GM20000 (cell line): ENCODE measurements at places on chromosomes 11 and 22.
A peak's percentile ranks its signal among the peaks of the same experiment; 100 is the strongest.

DNA sequence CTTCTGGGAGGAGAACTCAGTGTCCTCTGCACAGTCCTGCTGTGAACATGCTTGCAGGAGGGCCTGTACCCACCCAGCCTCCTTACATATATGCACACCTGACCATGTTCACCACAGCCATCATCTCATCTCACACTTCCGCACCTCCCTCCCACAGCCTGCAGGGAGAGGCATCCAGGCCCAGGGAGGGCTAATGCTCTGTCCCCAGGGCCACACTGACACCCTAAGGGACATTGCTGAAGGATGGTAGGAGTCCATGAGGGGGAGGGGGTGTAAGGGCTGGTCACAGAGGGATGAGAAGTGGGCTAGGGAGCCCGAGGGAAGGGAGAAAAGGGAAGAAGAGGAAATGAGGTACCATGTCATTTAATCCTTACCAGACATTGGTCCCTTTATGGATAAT is 4.4 kb upstream of the KCNC1 start:
- DNase-seq = no peak

DNA sequence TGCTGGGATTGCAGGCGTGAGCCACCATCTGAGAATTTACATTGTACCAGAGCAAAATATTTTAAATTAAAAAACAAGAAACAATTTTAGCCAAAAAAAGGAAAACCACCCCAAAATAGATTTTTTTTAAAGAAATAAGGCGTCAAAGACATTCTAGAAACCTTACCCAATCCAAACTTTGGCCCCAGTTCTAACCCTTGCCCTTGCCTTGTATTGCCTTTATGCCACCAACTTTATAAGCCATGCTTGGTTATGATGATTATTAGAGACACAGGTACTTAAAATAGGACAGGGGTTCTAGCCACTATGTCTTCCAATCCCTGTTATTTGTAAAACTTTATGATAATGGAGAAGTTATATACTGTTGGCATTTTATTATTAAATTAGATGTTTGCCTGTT is 11.8 kb downstream of the C11orf54 start:
- DNase-seq = no peak

DNA sequence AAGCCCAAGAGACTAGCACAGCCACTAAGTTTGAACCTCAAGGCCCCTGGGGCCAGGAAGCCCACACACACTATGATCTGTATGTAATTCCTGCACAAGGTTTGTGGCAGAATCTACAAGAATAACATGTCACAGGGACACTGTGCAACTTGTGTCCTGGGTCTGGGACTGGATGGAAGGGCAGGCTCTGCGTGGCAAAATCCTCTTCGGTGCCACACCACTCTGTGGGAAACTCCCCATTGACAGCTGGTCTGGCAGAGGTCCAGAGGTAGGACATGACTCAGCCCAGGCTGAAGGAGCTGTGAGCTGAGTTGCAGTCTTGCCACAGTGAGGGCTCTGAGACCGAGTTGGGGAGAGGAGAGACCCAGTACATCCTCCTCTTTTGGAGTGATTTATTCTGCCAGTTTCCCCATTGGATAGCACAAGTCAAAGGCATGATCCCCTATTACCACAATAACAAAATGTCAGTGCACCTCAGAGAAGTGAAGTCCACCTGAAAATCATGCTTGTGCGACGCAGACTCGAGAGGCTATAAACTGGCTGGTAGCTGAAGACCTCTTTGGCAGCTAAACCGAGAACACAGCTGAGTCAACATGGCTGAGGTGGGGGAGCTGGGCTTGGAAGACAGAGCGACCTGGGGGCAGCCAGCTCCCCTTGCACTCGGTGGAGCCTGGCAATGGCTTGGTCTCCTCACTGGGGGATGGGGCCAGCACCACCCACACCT is 23.3 kb upstream of the SERPIND1 start:
- peak; percentile 62 for DNase-seq

DNA sequence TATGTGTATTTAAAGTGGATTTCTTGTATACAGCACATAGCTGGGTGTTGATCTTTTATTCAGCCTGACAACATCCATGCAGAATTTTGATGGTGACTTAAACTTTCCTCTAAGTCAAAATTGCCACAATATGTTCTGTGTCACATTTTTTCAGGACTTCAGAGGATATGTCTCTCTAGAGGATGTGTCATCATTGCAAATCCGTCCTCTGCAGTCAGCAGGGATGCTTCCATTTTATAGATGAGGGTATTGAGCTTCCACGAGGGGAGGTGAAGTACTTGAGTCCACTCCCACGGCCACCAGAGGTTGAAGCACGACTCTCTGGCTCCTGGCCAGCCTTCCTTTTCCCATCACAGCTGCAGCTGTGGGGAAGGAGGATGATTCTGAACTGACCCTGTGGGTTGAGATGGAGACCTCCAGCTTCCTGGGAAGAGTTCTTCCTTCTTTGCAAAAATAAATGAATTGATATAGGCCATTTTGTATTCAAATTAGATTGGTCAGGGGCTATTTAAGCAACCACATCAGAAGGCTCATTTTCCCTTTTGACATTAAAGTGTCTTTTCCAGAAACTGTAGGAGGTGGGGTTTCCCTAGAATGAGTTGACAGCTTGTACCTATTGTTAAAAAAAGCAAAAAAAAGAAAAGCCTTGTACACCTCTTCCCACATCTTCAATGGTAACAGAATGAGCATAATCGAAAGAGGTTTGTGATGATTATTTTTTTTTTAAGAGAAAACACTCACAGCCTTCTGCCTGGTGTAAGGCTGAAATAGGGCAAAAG is 55.2 kb upstream of the MYEOV start:
- DNase-seq = peak; percentile 47

GRCh38 chr11:96388891-96389719 is 607 bp downstream of the CCDC82 start:
- no peak for DNase-seq

GRCh38 chr11:126901783-126902182 is 98.8 kb downstream of the KIRREL3 start:
- no peak for DNase-seq

GRCh38 chr11:126511475-126512115 is 156.1 kb downstream of the ST3GAL4 start:
- DNase-seq = no peak

DNA sequence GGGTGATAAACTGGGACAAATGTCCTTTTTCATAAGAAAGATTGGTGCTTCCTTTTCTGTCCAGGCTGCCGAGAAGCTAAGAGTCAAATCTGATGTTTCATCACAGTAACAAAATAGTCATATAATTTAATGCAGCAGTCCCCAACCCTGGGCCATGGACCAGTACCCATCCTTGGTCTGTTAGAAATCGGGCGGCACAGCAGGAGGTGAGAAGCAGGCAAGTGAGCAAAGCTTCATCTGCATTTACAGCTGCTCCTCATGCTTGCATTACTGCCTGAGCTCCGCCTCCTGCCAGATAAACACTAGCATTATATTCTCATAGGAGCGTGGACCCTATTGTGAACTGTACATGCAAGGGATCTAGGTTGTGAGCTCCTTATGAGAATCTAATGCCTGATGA is 26.2 kb downstream of the PRR14L start:
- no peak for DNase-seq

DNA sequence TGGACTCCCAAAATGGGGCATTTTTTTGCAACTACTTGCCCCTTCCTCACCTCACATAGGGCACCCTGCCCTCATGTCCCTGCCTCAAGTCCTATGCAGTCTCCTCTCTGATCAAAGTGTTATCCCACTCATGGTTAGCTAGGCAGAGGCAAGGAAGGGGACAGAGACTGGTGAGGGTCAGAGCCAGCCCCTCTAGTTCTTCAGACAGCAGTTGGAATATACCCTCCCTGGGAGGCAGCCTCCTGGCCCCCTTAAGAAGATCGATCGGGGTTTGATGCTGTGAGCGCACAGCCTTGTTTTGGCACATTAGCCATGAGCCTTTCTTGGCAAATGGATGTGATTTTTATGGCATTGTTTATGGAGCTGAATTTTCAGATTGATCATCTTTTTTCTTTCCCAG is 436.9 kb downstream of the BUD13 start:
- no peak for DNase-seq

GRCh38 chr11:123487157-123487744 is 57.2 kb downstream of the GRAMD1B start:
- no peak for DNase-seq

DNA sequence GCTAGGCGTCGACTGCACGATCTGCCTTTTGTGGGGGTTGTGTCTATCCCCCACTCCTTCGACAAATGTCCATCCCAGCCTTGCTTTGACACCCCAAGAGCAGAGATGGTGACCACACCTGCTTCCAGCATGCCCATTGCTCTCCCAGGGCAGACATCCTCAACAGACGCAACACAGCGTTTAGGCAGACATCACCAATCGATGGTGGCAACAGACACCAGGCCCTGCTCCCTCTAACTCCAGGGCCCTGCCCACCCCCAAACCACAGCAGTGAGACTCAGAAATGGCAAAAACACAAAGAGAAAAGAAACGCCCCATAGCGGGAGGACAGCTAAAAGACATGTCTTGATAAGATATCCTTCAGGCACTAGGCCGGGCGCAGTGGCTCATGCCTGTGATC is 150.9 kb downstream of the CRYBB2 start:
- no peak for DNase-seq

GRCh38 chr11:116733969-116734508 is 38.7 kb downstream of the BUD13 start:
- no peak for DNase-seq

GRCh38 chr11:79671401-79671800 is 230.6 kb upstream of the TENM4 start:
- no peak for DNase-seq

- no peak for DNase-seq
Observed at GRCh38 chr11:55902308-55902707, 12.1 kb downstream of the OR5W2 start.

DNA sequence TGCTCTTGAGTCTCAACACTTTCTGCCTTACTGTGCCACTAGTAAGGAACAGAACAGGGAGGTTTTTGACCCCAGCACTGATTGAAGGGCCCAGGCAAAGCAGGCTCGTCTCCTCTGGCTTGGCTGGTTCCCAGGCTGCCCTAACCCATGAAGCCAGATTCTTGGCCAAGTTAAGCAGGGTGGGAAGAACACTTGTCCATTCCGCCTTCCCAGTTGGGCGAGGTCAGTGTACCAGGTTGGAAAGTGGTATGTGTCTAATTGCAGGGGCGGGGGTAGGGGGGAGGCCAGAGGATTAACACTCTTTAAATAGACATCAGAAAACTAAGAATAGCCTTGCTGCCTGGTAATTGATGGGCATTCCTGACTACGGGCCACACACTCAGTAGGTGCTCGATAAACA is 14.4 kb downstream of the TIMP3 start:
- no peak for DNase-seq

DNA sequence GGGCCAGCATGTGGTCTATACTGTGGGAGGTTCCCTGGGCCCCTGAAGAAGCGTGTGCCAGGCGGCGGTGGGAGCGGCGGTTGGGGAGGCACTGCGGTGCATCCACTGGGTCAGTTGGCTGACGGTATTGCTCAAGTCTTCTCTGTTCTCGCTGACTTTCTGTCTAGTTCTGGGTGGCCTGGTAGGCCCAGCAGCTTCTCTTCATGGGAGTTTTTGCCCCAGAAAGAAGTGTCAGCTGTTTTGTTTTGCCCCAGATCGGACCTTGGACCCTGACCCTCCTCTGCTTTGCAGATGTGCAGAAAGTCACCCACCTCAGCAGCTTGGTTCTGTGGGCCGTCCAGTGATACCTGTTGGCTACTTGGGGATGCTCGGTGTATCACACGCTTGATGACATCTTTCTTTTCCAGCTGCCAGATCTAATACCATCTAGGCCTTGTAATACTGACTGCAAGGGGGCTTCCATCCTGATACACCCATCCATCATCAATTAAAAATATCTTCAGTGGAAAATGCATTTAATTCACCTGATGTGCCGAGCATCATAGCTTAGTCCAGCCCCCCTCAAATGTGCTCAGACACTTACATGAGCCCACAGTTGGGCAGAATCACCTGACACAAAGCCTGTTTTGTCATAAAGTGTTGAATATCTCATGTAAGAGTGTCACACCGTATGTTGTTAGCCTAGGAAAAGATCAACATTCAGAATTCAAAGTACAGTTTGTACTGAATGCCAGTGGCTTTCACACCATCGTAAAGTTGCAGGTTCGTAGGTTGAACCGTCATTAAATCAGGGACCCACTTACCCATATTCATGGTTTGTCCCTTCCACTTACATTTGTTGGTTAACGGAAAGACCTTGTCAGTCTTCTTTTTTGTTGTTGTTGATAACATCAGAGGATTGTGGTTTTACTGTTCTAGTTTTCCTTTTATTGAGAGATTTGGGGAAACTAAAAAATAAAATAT is 13.9 kb downstream of the ZBED4 start:
- DNase-seq = no peak

- DNase-seq = no peak
Observed at GRCh38 chr22:39110631-39111561, 13.9 kb downstream of the APOBEC3H start.

DNA sequence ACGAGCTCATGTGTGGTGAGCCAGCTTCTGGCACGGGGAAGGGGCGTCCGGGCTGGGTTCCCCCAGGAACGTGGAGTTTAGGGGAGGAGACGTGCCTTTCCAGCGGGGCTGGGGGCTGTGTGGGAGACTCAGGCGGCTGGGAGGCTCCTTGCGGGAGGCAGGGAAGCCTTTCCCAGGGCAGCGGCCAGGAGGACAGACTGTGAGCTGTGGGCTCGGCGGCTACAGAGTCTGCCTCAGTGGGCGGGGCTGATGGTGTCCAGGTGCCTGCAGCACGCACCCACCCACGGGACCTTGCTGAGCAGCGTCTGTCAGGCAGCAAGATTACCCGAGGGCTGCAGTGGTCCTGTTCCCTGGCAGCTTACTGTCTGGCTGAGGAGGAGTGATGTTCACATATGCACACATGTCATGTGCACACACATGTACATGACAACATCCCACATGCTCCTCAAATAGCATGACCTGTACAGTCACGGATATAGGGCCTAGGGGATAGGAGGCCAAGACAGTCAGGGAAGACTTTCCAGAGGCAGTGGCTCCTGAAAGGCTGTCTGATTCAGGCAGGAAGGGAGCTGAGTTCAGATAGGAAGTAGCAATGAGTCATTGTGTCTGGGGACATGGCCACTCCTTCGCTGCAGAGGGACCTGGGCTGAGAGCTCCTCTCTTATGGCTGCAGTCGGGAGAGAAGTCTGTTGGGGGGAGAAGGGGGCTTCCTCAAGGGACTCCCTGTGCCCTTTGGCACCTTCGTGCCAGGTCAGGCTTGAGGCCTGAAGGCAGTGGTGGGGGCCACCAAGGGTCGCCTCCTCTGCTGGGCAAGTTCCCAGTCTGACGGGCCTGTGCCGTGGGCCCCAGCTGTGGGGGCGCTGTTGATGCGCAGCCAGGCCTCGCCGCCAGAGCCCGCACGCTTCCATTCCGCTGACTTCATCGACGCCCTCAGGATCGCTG is 23.3 kb upstream of the PPP6R3 start:
- DNase-seq = no peak

DNA sequence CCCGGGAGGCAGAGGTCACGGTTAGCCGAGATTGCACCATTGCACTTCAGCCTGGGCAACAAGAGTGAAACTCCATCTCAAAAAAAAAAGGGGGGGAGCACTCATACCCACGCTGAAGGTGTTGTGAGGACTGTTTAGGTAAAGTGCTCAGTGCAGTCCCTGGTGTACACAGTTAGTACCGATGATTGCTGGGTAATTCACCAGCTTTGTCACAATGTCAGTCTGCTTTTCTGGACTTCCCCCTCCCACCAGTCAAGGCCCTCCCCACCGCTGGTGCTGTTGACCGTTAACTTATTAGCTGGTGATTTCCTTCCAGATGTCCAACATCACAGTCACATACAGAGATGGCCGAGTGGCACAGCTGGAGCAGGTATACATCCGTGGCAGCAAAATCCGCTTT is 11.9 kb downstream of the SNRPD3 start:
- DNase-seq = peak; percentile 59

- DNase-seq = no peak
Observed at GRCh38 chr11:16993495-16993894, 20.7 kb downstream of the PLEKHA7 start.

- DNase-seq = no peak
Observed at GRCh38 chr11:1340111-1340510, 30.7 kb upstream of the TOLLIP start.
